ENCODE measurements at places on chromosomes 3 and 15.

GRCh38 chr3:47874913-47875312, 72.0 kb downstream of the DHX30 start:
- DNase-seq, result no peak

- DNase-seq, result no peak
Observed at GRCh38 chr3:67646586-67647234, 7.7 kb downstream of the SUCLG2 start.

DNA sequence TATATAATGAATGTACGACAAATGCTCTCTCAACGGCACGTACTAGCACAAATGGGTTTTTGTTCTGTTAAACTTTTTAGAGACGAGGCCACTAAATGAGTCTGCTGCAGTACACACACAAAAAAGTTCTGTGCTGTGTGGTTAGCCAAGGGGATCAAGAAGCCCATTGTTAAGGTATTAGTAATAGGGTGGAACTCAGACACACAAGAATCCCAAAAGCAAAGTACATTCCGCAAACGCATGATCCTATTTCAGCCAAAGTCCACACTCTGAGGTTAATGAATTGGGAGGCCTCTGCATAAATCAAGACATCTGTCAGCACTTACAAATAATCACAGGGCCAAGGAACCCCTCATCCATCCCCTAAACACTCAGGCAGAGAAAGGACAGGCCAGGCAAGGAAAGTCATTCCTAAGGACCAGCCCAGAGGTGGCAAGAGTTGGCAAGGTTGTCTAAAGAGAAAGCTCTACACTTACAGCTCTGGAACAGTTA, 12.1 kb downstream of the OSBPL10 start:
- DNase-seq, result no peak

DNA sequence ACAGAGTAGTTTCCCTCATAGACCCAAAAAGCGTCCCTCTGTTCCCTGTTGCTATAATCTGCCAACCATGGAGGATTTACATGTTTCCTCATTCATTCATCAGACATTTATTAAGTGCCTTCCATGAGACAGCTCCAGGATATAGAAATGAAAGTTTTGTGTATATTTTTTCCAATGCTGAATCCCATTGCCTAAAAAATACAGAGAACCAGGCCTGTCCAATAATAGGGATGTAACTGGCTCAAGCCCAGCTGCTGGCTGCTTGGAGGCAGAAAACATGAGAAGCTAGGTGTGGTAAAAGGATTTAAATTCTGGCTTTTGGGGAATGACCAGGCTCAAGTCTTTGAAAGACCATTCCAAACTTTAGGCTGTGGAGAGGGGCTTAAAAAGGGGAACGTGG, 41.5 kb downstream of the RARB start:
- no peak for DNase-seq

- no peak for DNase-seq
Observed at GRCh38 chr15:51234176-51234927, 104.0 kb downstream of the CYP19A1 start.

- peak; percentile 63 for DNase-seq
Observed at GRCh38 chr3:30644615-30645014, 38.2 kb downstream of the TGFBR2 start.

DNA sequence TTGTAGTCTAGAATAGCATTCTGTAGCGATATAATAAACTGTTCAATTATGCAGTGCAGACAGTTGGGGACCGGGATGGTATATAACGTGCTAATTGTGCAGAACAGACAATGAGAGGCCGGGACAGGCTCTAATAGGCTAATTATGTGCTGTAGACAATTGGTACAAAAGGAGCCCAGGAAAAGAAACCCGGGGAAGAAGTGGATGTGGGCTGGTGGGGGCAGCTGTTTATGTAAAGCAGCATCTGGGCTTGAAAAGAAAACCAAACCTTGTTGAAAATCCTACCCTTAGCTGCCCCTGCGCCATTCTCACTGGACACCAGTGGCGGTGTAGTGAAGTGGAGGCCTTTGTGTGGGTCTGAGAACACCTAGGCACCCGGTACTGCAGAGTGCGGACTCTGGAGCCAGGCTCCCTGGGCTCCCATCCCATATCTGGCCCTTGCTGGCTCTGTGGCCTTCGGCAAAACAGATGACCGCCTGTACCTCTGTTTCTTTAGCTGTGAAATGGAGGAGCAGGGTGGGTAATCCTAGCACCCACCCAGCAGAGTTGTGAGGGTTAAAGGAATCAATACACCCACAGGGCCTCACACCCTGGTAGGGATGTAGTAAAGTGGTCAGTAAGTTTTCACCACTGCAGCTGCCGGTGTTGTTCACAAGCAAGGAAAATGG, 51.5 kb downstream of the CMTM6 start:
- DNase-seq, result no peak

- DNase-seq, result no peak
Observed at GRCh38 chr3:115975796-115976195, 352.5 kb downstream of the GAP43 start.

- no peak for DNase-seq
Observed at GRCh38 chr3:181660337-181660736, 51.4 kb upstream of the SOX2 start.

DNA sequence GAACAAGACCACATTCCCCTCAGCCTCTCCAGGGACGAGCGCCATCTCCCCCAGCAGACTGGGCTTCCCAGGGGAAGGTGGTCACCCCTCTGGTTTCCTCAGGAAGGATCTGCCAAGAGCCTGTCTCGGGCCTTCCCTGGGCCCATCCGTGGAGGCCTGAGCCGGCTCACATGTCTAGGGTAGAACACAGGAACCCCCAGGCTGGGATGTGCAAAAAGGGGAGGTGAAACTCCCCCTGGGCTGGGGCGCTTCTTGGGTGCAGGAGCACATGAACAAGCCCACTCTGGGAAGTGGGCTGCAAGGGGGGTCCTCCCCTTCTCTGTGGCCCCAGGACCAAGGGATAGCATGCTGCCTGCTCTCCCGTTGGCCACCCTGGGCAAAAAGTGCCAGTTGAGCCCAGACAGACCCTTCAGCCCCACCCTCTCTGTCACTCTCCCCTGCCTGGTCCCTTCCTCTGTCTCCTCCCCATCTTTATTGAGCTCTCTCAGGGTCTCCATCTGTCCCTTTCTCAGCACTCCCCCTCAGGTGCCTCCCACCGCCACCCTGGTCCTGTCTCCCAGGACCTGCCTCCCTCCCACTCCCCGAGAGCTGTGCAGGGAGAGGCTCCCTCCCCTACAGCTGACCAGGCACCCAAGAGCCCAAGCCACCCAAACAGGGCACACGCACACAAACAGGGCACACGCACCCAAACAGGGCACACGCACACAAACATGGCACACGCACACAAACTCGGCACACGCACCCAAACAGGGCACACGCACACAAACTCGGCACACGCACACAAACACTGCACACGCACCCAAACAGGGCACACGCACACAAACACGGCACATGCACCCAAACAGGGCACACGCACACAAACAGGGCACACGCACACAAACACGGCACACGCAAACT, 864 bp downstream of the SEMA3G start:
- no peak for DNase-seq

DNA sequence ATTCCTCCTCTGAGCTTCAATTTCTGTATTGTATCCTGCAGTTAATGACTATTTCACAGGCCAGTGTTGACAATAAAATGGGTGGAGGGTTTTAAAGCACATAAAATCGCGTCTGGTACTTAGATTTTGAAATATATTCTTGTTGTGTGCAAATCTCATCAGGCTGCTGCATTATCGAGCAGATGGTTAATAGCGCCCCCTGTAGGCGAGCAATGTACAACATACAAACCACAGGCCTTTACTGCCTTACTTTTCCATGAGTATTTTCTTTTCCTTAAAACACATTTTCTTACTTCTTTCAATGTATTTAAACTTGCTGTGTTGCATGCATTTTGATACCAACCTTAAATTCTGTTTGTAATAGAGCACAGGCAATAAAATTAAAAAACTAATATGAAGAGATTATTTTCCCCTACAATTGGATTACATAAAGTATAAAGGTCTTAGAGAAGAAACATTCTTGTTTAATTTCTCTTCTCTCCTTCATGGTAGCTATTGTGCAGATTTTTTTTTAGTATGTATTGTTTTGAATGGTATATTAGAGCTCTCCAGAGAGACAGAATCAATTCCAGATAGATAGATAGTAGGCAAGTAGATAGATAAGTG, 608.4 kb downstream of the CADM2 start:
- DNase-seq, result no peak

- no peak for DNase-seq
Observed at GRCh38 chr3:114478801-114479200, 185.0 kb downstream of the TIGIT start.

DNA sequence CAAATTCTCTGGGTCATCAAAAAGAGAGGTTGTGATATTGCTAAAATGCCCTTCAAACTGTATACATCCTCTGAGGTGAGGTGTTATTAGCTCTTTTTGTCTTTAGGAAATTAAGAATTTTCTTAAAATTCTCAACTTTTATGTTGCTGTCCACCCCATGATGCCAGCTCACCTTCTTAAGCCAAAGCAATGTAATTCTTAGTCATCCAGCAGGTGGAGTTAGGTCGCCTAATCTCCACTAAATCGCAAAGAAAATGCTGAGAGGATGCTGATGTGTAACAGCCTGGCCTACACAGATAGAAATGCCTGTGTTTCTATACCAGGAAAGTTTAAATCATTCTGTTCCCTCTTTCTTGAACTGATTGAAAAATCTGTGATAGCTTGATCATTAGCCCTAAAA, 770.2 kb upstream of the ALCAM start:
- DNase-seq, result no peak

GRCh38 chr15:46278486-46279090, 643.8 kb downstream of the SQOR start:
- no peak for DNase-seq

GRCh38 chr3:176615826-176616225, 581.5 kb downstream of the TBL1XR1 start:
- no peak for DNase-seq

DNA sequence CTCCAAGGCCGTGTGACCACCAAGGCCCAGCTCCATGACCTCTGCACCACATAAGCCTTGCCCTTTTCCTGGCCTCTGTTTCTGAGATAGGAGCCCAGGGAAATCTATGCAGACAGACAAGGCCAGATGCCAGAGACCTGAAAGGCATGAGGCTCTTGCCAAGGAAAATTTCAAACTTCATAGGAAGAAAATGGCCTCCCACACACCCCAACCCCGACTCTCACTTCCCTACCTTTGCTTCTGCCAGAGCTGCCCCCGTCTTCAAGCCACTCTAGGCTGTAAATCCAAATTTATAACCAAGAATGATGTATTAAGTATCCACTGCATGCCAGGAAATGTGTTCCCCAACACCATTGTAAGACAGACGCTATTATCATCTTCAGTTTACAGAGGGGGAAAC, 65.5 kb upstream of the HRH1 start:
- no peak for DNase-seq

- no peak for DNase-seq
Observed at GRCh38 chr3:127224118-127224517, 31.2 kb downstream of the PRR23E start.

DNA sequence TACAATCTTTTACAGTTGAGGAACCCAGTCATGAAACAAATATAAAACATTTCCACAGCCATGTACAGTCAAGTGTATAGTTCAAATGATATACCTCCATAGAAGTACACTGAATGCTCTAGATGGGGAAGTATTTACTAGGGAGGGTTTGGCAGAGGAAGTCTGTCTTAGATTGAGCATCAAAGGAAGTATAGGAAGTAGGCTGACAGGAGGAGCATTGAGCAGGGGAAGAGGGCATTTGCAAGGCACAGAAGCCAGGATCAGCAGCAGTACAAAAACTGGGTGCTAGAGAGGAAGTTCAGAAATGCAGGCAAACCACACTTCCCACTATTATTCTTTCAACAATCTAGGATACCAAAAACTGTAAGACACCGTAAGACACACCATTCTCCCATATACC, 122.6 kb downstream of the ANO10 start:
- no peak for DNase-seq

- DNase-seq, result no peak
Observed at GRCh38 chr3:173351886-173352285, 45.7 kb upstream of the NLGN1 start.

- DNase-seq, result no peak
Observed at GRCh38 chr15:36301947-36302346, 277.5 kb upstream of the CDIN1 start.

DNA sequence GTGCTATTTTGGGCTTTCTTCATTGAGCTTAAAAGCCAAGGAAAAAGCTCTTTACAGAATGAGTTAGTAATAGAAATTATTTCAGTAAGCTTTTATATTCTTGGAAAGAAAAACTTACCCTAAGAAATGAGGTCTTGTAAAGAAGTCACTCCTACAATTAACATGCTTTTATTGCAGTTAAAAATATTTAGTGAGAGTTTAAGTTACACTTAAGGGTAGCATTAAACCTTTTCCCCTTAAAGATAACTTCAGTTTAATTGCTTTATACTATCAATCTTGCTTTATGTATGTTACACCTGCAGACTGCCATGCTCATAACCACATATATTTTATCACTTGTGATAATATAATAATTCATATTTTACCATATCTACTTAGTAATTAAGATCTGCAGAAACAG, 426.2 kb downstream of the PLCL2 start:
- DNase-seq, result no peak

DNA sequence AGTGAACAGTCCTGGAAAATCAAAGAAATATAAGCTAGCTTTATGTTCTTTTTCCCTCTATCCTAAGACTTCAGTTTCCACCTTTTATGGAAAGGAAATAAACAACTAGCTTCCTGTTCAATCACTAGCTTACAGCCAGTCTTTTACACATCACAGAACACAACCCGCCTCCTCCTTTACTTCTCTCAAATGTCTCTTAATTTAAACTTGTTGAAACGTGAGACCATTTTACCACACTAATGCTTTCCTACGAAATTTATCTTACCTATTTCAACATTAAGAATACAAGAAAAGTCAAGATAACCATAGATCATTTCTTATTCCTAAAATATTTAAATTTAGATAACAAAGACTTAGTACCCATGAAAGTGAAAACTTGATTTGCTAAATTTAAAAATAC, 6.2 kb downstream of the PRTG start:
- DNase-seq, result no peak

DNA sequence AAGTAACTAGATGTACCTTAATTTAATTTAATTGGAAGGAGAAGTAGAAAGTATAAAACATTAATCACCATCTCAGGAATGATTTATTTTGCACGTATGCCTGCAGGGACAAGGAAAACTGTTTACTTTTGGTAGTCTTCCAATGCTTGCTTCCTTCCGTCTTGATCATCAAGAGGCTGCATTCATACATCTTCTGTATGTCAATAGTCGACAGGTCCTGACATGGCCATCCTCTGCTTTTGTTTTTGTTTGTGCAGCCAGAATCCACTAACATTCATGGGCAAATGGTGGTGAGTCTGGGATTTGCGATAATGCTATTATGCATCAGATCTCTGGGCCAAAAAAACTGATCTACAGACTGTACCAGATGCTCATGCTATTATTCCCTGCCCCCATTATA, 56.6 kb upstream of the ZPLD1 start:
- no peak for DNase-seq
